Heart left ventricle (tissue), 16 donors: ENCODE measurements at places on chromosomes 12 and 14. TPM values are rescaled to one million over a fixed set of nuclear protein-coding genes. Genes with fewer than 3 reads are reported as not detected.

TMTC1 gene
- 61.3 TPM for total RNA-seq

PEBP1 gene
- total RNA-seq: 437 TPM

MYF6 gene
- not detected for total RNA-seq

P2RX2 gene
- total RNA-seq: not detected

RBMS2 gene
- 36.6 TPM for total RNA-seq

FBLN5 gene
- total RNA-seq: 40.3 TPM

ACSS3 gene
- 26.5 TPM for total RNA-seq

DNA sequence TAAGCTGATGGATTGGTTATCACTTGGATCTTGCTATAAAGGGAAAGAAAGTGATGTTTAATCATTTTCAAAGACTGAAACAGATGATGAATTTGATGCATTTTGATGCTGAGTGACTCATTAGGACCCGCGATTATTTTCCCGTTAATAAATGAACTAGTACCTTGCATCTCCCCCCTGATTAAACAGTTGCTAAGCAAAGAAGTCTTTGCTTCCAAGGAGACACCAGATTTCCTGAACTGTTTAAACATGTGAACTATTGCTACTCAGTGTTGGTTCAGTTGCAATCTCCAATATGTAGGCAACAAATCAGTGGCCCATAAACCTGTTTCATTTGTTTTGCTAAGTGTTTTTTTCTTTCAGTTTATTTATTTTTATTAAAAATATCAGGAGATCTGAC is 375.2 kb downstream of the AACS start:
- no peak overlapping the region for H3K4me3 ChIP-seq
- H3K36me3 ChIP-seq: no peaks in the 10 kb centered on the region
- DNase-seq: no peak
- H3K4me1 ChIP-seq: no peaks in the 10 kb centered on the region

DNA sequence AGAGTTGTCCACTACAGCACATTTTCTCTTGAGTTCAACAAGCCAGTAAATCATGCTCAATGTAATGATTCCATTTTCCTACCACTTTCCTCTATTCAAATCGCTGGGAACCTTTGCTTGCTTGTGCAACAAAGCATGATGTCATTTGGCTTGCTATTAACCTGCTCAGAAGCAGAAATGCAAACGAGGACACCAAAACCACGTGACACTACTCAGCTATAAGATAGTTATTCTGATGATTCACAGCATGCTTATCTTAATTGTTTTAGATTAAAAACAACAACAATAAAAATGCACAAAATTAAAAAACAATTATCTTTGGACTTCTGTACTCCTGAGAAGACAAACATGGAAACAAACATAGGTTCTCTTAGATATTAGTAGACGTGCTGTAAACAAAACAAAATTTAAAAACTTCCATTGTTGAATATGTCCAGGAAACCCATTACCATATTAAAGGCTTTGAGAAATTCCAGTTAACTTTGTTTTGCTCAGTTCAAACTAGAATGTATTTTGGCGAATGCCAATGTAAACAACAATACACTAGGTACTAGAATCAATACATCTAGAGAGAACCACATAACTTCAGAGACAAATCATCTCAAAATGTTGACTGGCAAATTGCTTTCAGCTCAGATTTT is 77.5 kb upstream of the KRAS start:
- H3K4me3 ChIP-seq: no peak overlapping the region
- H3K27me3 ChIP-seq: no peaks in the 10 kb centered on the region
- H3K4me1 ChIP-seq: no peaks in the 10 kb centered on the region
- H3K36me3 ChIP-seq: no peaks in the 10 kb centered on the region
- DNase-seq: no peak
- H3K27ac ChIP-seq: no peak overlapping the region

DNA sequence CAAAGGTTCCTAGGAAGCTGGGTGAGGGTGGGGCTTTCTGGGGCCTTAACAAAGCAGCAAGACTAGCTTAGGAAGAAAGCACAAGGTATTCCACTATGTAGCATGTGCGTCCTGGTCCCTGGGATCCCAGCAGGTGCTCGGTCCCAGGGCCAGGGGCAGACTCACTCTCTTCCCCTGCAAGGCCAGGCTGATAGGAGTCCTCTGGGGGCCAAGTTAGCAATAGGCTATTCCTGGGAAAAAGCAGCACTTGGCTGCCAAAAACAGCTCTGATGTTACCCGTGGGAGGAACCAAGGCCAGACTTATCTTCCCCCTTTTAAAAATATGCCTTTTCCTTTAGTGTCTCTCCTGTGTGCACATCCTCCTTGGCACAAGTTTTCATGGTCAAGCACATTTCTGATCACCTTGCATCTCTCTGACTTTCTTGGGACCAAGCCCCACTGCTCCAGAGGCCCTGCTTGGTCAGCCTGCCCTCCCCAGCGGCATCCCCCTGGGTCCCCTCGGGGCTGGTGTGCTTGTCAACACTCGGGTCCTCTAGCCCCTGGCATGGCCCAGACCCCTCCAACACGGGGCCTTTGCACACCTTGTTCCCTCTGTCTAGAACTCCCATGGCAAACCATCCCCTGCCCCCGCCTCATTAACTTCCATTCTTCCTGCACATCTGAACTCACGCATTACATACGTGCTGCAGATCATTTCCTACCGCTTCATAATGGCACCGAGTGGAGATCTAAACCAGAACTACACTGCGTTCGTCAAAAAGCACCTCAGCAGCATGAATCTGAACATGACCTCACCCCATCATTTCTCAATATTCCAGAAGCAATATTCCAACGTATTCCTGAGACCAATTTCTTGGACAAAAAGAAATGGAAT is 21.9 kb downstream of the CCDC92 start:
- no peaks in the 10 kb centered on the region for H3K27me3 ChIP-seq
- H3K27ac ChIP-seq: no peak overlapping the region
- no peaks in the 10 kb centered on the region for H3K36me3 ChIP-seq
- DNase-seq: no peak
- peaks cover 29% of the 10 kb centered on the region for H3K4me1 ChIP-seq

DNA sequence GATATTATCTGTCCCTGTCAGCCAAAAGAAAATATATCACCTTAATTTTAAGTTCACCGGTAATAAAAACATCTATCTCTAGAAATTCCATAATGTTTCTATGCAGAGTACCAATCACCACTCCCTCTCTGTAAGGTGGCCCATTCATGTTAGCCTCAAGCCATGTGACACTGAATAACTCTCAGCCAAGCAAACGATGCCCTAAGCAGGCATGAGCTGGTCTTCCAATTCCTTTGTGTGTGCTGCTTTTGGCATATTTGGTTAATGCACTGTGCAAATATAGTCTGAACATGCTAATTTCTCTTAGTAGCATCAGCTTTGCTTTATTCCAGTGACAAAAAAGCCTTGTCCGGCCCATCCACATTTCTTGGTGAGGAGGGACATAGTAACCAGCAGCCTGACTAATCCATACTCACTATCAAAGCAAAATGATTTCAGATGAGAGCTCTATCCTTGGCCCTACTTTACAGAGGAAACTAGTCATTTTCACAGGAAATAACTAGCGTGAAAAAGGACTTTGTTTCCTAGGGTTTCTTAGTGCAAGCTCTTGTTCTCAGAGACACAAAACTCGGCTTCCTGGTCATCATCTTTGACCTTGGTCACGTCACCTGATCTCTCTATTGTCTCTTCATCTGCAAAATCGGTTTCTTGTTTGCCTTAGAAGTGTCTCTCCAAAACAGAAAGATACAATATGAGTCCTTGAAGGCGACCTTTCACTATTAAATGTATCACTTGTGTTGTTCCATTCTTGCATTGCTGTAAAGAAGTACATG is 59.2 kb upstream of the RTRAF start:
- H3K27me3 ChIP-seq: no peaks in the 10 kb centered on the region
- no peaks in the 10 kb centered on the region for H3K36me3 ChIP-seq
- no peak overlapping the region for H3K27ac ChIP-seq
- H3K4me3 ChIP-seq: no peak overlapping the region
- DNase-seq: no peak

GRCh38 chr14:63203618-63204406 is 431 bp upstream of the RHOJ start:
- H3K27ac ChIP-seq: peak overlapping the region; percentile 93
- H3K36me3 ChIP-seq: no peaks in the 10 kb centered on the region
- peak overlapping the region; percentile 47 for H3K4me3 ChIP-seq

DNA sequence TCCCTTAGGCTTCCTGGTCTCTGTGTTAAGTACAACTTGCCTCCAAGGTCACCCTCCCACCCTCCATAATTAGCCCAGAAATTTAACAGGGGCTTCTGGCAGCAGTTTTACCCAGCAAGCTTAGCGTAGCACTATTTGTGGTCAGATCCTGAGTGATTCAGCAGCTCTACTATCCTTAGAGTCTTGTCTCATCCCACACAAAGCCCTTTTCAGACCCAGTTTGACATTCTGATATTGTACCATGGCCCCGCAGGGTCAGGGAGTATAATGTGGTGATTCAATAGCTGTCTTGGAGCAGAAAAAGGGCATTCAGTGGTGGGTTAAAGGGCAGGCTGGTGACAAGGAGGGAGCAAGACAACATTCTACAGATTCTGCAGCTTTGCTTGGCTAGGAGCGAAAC is 153.8 kb upstream of the DDHD1 start:
- H3K4me1 ChIP-seq: peaks cover 11% of the 10 kb centered on the region
- peak overlapping the region; percentile 20 for H3K27ac ChIP-seq
- peak; percentile 13 for DNase-seq
- peak overlapping the region; percentile 35 for H3K4me3 ChIP-seq
- H3K27me3 ChIP-seq: no peaks in the 10 kb centered on the region

DNA sequence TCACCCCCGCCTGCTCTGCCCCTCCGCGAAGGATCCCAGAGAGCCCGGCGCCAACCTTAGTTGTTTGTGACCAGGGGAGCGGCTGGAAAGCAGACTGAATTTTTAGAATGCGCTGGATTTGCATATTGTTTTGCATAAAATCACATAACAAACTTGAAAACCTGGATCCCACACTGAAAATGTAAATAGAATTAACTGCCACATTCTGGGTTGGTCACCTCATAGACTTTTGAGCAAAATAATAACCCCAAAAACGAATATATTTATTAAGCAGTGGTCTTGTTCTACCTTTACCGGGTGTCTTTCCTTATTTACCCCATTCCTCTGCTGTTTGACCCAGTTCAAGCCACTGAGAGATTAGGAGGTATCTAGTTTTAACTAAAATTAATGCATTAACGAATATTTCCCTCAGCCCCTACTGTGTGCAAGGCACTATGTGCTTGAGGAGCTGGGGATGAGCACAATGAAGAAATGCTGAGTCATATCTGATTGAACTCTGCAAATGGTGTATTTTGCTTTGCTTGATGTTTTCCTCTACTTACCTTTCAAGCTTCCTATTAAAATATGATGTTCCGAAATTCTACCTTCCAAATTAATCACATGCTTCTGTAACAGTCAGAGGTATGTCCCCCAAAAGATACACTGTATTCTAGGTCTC is 438 bp upstream of the EGLN3 start:
- peak overlapping the region; percentile 49 for H3K4me3 ChIP-seq
- peaks cover 6% of the 10 kb centered on the region for H3K4me1 ChIP-seq
- H3K27ac ChIP-seq: peak overlapping the region; percentile 26
- H3K36me3 ChIP-seq: no peaks in the 10 kb centered on the region
- H3K27me3 ChIP-seq: no peaks in the 10 kb centered on the region

- H3K4me3 ChIP-seq: no peak overlapping the region
- no peak overlapping the region for H3K27ac ChIP-seq
- no peaks in the 10 kb centered on the region for H3K36me3 ChIP-seq
- peaks cover 16% of the 10 kb centered on the region for H3K4me1 ChIP-seq
Measured at GRCh38 chr12:3615862-3616261, 124.9 kb downstream of the PRMT8 start.
